ENCODE measurements at places on chromosomes 1 and 21.

GRCh38 chr1:206713910-206714312, 29.2 kb downstream of the MAPKAPK2 start:
- no peak for DNase-seq

DNA sequence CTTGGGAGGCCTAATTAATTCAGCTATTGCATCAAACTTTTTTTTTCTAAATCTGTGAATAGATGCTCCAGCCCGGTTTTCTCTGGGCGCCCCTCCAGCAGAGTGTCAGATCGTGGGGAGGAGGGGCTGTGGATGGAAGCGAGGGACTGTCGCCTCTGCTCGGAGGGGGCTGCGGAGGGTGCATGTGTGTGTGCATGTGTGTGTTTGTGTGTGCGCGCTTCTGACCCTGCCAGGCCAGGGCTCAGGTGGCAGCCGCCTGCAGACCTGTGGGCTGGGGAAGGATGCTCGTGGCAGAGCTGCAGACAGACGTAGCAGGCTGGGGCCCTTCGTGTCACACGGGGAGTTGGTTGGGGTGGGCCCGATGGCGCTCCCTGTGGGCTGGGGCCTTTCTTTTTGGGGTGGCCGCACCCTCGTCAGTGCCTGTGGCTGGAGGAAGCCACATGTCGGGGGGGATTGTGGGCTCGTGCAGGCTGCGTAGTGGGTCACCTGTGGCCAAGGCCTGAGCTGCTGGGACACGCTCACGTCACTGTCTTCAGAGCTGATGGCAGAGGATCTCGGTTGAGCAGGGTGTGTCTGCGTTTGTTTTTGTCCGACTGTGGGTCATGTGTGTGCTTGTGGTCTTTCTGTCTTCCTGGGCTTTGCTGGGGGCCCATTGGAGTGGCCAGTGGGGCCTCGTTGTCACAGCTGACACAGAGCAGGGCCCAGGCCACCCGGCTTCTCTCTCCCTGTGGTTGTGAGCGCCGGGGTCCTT, 2.8 kb downstream of the SKI start:
- no peak for DNase-seq

DNA sequence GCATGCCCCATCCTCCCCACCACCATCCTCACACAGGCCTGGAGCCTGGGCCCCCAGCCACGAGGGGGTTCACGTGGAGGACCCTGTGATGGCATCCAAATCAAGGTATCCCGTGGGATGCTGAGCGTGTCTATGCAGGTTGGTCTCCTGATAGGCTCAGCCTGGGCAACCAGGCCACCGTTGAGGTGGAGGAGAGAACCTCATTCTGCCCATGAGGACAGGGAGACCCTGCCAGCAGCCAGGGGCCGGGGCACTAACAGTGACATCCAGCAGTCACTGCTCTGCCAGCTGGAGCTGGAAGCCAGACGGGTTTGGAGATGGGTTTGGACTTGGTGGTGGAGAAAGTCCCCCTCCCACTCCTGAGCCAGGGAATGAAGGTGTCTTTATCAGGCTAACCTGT, 582.8 kb downstream of the MATN1 start:
- DNase-seq: no peak

DNA sequence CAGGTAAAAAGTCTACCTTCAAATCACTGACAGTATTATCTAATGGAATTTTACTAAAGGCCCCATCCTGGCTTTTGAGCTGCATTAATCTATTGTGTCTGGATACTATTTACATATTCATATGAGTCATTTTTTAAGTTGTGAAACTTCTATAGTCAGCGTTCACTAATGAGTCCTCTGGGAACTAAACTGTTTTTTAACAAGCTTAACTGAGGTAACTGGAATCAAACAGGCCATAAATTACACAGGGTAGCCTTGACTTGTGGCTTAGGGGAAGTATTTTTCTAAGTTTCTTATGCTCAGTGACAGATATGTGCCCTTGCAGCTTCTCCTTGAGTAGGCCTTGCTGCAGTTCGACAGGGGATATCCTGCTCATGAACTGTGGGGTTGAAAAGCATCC, 68.8 kb downstream of the JMJD4 start:
- no peak for DNase-seq

- no peak for DNase-seq
Measured at GRCh38 chr1:91221017-91221416, 183.6 kb downstream of the HFM1 start.

GRCh38 chr1:21335750-21336224, 45.5 kb upstream of the ECE1 start:
- no peak for DNase-seq

DNA sequence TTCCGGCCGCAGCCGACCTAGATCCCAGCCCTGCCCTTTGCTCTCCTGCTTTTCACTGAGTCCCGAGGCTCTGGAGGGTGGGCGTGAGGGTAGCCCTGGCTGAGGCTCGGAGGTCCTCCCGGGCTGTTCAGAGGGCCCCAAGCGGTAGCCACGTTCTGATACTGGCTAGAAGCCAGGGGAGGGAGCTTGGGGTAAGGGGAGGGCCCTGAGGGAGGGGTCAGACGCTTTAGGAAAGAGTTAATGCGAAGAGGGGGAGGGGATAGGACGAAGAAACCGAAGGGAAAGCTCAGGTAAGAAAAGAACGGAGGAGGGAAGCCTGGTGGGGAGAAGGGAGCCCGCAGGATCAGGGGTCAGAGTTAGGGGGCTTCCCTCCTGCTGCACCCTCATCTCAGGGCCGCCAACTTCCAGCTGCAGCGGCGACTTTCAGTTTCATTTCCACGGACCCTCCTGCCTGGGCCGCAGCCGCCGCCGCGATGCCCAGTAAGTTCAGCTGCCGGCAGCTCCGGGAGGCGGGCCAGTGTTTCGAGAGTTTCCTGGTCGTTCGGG, at the start of gene MOV10:
TSS of gene MOV10 (plus strand) at position 220 of the 546 bp plus-strand sequence. CDS start at position 474, 254 bp downstream.
- peak; percentile 49 for DNase-seq

GRCh38 chr1:157001304-157001703, 44.2 kb downstream of the ARHGEF11 start:
- no peak for DNase-seq

DNA sequence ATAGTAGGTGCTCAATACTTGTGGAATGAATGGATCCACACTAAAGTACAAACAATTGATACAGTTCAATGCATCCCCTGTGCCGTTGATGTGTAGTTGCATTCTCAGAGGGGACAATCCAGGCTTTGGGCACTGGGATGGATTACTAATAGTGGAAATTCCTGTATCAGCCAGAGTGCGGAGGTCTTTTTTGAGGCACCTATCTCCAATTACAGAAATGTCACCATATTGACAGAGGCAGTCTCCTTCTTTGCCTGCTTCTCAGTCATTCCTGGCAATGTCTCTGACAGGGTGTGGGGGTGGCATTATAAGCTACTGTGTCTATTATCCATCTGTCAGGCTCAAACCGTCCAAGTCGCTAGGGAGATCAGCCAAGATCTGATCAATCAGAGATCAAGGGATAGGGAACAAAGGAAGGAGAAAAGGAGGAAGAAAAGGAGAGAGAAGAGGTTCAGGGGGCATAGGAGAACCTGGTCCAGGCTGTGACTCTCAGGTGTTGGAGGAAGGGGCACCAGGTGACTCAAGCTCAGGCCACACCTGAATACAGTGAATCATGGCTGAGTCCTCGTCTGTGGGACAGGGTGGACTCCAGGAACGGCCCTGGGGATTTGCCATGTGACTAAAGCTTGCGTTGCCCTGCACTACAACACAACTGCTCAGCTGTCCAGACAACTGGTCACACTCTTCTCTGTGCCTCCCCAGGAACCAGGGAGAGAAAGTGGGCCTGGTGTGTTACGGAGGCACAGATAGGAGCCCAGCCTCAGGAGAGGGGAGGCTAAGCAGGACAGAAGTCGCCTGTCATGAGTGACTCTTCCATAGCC, 3.4 kb upstream of the LAMB3 start:
- DNase-seq: no peak

DNA sequence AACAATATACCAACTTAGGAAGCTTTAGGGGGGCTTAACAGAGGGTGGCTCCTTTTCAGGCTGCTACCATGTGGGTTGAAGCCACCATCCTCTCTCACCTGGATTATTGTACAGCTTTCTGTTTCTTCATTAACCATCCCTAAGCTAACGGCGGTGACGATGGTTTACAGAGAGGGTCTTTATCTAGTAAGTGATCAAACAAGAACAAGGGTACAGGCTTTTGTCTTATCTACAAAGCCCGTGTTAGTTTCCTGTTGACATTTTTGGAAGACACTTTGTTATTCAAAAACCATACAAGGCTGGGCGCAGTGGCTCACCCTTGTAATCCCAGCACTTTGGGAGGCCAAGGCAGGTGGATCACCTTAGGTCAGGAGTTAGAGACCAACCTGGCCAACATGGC, 20.4 kb downstream of the SLC25A33 start:
- DNase-seq: no peak

DNA sequence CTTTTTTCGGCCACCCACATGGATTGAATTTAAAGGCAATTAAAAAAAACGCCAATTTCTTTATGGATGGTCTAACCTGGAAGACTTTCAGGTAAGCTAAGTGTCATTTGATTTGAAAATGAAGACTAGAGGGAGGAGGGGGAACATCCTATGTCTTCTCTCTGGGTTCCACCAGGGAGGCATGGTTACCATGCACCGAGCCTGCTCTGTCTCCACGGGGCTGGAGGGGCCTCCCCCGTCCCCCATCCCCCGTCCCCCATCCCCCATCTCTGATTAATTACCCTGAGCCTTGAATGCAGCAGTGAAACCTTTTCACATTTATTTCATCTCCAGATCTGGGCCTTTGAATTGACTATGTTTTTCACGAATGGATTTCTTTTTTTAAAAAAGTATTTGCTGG, 135.1 kb downstream of the TLR5 start:
- no peak for DNase-seq

GRCh38 chr1:224435318-224435763, 744 bp upstream of the WDR26 start:
- DNase-seq: peak; percentile 26

DNA sequence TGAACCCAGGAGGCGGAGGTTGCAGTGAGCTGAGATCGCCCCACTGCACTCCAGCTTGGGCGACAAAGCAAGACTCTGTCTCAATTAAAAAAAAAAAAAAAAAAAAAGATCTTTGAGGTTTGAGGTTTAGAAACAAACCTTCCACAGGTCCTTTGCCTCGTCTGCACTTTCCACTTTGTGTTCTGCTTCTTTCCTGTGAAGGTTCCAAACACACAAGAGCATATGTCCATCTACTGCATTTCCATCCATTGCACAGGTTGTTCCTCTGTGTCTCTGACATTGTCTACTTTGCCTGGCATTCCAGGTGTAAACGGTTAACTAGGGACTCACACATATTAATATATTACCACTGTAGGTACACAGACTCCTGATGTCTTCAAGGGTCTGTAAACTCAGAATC, 40.1 kb downstream of the DSTYK start:
- no peak for DNase-seq

- DNase-seq: no peak
Measured at GRCh38 chr1:40896482-40896881, 34.3 kb upstream of the CITED4 start.

- no peak for DNase-seq
Measured at GRCh38 chr1:66489972-66490601, 43.9 kb upstream of the SGIP1 start.

DNA sequence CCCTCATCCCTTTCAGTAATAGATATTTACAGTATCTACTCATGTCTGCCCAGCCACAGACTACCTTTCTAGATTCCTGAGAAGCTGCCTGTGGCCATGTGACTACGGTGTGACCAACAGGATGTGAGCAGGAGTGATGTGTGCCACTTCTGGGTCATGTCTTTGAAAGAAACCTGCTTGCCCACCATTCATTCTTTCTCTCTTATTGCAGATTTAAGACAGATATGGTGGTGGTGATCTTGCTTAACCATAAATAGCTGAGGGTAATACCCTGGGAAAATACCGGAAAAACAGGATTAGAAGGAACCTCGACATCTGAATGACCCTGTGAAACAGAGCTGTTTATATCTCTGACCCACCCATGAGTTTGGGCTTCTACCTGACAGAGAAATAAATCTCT, 41.6 kb upstream of the GUCA2A start:
- DNase-seq: no peak

GRCh38 chr1:118253053-118253915, 68.3 kb upstream of the SPAG17 start:
- no peak for DNase-seq

- DNase-seq: no peak
Measured at GRCh38 chr1:169288011-169288414, 79.6 kb downstream of the NME7 start.

- no peak for DNase-seq
Measured at GRCh38 chr1:3060127-3060526, 8.9 kb upstream of the PRDM16 start.

DNA sequence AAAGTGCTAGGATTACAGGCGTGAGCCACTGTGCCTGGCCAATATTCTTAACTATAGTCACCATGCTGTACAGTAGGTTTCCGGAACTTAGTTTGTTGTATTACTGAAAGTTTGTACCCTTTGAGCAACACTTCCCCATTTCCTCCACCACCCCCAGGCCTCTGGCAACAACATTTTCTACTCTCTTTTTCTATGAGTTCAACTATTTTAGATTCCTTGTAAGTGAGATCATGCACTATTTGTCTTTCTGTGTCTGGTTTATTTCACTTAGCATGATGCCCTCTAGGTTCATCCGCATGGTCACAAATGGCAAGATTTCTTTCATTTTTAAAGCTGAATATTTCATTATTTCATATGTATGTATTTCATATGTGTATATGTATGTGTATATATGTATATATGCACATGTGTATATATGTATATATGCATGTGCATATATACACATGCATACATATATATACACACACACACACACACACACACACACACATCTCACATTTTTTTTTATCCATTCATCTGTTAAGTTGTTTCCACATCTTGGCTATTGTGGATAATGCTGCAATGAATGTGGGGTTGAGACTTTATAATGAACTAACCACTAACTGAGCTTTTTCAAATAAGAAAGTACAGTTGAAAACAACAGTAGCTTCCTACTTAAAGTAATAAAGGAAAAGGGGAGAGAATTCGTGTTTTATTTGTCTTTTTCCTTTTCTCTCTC, 256.8 kb upstream of the C1orf105 start:
- no peak for DNase-seq

GRCh38 chr1:3055051-3055450, 14.0 kb upstream of the PRDM16 start:
- no peak for DNase-seq

DNA sequence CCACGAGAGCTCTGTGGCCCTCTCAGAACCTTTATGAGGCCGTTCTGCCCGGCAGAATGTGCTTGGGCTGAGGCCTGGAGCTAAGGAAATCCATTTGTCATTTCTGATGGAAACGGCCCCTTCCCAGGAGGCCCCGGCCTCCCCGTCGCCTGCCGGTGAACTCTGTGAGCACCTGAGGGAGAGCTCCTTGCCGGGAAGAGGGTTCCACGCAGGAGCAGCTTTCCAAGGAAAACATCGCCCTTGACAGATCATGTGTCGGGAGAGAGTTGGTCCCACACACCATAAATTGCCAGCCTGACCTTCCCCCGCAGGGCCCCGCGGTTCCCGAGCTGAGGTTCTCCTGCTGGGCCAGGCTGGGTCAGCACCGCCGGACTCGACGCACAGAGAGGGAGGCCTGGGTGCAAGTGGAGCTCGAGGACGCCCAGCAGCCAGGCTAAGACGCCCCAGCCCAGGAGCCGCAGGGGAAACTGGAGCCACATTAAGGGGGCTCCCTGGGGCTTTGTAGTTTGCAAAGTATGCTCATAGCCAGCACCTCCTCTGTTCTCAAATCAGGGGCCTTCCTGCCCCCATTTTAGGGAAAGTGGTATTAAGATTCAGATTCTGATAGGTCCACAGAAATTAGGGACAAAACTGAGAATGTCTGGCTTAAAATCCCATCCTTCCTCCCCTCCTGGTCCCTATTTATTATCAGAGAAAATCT, 239.5 kb downstream of the FOXD2 start:
- DNase-seq: no peak

- no peak for DNase-seq
Measured at GRCh38 chr1:68470388-68470970, 20.7 kb upstream of the RPE65 start.
